ENCODE measurements at places on chromosomes 3 and 15.

GRCh38 chr15:63904042-63904441, 70.3 kb upstream of the HERC1 start:
- DNase-seq, result no peak

DNA sequence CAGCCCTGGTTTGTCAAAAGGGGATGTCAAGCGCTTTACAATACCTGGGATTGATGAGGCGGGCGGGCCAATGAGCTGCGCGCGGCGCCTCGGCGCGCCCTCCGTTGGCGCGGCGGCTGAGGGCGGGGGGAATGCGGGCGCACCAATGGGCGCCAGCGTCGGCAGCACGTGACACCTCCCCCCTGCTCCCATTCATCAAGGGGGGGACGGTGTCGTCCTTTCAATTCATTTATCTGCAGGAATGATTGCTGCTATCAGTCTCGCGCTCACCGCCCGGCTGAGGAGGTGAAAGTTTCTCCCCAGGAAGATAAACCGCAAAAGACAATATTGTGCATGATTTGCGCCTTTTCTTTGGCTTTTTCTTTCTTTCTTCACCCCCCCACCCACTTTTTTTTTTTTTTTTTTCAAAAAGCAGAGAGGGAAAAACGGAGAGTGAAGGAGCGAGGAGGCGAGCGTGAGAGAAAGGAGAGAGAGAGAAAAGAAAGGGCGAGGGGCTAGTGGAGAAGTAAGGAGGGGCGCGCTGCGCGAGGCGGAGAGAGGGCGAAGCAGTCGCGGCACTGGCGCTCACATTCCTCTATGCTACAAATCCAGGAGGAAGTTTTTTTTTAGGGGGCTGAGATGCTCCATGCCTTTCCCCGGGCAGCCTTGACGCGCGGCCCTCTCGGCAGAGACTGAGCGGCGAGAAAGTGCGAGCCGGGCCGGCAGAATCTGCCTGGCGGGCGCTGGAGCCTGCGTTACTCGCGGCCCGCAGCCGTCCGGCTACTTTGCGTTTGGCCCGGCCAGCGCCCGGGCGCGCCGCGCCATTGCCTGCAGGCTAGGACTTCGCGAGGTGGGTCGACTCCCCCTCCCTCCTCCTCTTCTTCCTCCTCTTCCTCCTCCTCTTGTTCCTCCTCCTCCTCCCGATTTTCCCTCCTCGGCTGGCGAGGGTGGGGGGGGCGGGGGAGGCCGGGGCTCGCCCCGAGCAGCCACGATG, at the start of gene ZIC1:
Gene ZIC1, plus strand, starts transcription at position 223 of the 973 bp plus-strand sequence. Its CDS starts 748 bp downstream, at position 971.
- DNase-seq, result peak; percentile 64

DNA sequence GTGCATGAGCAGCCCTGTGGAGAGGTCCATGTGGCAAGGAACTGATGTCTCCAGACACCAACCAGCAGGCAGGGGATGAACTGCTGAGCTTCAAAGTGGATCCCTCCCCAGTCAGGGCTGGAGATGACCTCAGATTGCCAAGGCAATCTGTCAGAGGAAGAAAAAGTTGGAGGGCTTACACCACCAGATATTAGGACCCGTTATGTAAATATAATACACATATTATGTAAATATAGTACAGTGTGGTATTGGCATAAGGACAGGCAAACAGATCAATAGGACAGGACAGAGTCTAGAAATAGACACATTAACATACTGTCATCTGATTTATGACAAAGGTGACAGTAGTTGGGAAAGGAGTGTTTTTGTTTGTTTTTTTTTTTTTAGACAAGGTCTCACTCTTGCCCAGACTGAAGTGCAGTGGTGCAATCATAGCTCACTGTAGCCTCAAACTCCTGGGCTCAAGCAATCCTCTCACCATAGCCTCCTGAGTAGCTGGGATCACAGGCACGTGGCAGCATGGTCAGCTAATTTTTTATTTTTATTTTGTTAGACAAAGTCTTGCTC, 18.0 kb upstream of the RAB7A start:
- DNase-seq, result no peak

DNA sequence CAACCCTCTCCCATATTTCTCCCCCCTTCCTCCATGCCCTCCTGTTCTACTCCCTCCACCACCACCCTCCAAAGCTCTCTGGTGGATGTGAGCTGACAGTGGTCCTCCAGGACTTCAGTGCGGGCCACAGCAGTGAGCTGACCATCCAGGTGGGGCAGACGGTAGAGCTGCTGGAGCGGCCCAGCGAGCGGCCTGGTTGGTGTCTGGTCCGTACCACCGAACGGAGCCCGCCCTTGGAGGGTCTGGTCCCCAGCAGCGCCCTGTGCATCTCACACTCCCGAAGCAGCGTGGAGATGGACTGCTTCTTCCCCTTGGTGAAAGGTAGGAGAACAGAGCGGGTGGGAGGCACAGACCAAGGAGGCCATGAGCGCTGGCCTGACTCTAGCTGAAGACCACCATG, 167.5 kb upstream of the UMPS start:
- no peak for DNase-seq

DNA sequence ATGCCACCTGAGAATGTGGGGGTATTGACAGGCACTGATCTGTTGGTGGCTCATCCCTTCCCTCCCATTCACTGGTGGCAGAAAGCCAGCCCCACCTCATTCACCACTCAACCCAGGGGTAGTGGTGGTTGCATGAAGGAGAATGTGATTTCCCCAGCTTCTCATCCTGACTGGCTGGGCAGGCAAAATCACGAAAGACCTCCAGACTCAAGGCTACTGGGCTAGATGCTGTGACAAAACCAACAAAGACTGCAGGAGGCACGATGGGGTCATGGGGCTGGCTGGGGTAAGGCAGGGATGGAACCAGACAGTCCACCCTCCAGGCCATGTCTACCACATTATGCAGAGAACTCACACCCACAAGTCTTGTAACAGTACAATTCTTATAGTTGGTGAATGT, 33.9 kb downstream of the FSTL1 start:
- DNase-seq, result no peak

DNA sequence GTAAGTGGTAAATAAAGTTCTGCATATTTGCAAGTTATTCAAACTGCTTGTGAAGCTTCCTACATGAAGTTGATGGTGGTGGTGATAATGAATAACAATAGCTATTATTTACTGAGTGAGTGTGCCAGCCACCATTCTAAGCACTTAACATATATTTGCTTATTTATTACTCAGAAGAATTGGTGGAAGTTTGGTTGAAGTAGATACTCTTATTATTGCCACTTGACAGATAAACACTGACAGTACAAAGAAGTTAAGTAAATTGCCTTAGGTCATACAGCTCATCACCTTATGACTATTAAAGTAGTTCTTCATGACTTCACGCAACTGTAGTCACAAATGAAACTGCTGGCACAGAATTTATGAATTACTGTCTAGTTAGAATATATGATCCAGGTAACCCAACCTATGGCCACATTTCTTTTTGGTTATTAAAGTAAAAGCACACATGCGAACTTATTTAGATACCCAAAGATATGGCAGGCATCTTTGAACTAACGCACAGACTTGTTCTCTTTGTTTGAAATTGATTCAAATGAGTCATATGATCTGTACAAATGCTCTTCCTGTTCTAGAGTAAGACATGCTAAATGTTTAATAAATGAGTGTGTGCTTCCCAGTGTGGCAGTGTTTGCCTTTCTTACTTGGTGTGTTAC, 99.8 kb upstream of the NR2F2 start:
- DNase-seq, result no peak

DNA sequence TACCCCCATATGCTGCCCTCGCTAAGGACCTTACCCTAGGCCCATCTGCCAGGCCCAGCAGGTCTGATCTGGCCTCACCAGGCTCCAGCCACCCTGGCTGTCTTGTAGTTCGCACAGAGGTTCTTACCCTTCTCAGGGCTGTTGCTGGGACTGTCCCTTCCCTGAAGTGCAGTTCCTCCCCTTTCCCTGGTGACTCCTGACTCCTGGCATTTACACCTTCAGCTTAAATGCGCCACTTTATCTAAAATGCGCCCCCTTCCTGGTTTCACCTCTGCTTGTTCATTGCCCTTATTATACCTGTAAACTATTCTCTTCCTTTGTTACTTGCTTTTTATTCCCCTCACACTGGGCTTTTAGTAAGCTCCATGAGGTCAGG, 835 bp upstream of the TTLL3 start:
- DNase-seq, result no peak

GRCh38 chr15:66232267-66232625, 21.3 kb downstream of the MEGF11 start:
- DNase-seq, result no peak

GRCh38 chr15:98776607-98777281, 128.4 kb downstream of the IGF1R start:
- peak; percentile 54 for DNase-seq

- DNase-seq, result no peak
These were observed 820.4 kb downstream of the OTOL1 start for GRCh38 chr3:162317046-162317445.

DNA sequence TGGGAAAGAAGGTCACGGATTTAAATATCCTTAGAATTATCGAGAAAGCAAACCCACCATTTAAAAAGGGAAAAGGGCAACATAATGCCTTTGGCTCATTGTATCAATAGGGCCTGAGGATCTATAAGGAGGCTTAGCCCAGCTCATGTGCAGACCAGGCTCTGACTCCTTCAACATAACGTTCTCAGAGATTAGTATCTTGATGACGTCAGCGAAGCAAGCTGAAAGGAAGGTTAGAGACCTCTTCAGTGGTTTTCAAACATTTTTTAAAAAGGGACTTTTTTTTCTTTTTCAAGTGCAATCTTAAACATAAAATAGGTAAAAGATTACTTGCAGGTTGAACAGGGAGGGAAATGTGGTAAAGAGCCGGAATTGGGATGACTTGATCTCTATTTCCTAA, 463.9 kb upstream of the ADAMTS9 start:
- DNase-seq, result no peak

GRCh38 chr3:122758877-122759560, 34.6 kb downstream of the HSPBAP1 start:
- DNase-seq, result no peak
